Foreskin fibroblast (primary cell): ENCODE measurements at places on chromosomes 11 and 22.

DNA sequence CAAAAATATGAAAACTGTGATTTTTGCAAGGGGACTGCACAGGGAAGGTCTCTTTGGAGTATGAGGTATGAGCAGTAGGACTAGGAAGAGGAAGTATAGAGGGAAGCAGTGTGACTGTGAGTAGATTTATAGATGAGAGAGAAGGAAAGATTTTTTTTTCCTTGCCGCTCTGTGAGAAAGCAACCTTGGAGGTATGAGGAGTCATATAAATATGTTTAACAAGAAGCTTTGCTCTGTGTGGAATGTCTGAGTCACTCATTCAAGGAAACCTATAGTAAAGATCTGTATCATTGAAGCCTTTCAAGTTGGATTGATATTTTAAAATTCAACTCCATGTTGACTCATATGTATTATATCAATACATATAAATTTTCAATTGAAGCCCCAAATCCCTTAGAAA, 26.2 kb downstream of the DNHD1 start:
- peak; percentile 60 for DNase-seq

- DNase-seq, result no peak
Measured at GRCh38 chr22:29206372-29207242, 911 bp downstream of the EMID1 start.

GRCh38 chr11:42974510-42975179, 337.2 kb upstream of the API5 start:
- DNase-seq, result no peak

DNA sequence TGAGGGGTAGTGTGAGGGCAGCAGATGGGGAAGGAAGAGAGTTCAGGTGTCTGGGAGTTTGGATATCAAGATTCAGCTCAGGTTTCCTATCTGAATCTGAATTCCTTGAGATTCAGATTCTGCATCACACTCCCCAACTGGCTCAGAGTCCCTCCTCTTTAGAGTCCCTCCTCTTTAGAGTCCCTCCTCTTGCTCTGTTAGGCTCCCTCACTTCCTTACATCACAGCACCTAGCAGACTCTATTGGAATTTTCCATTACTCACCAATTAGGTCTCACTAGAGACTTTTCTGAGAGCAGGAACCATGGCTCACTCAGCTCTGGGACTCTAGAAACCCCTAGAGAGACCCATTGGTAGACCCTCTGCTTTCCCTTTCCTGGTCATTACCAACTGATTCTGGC, 303.4 kb upstream of the SYN3 start:
- DNase-seq, result no peak

DNA sequence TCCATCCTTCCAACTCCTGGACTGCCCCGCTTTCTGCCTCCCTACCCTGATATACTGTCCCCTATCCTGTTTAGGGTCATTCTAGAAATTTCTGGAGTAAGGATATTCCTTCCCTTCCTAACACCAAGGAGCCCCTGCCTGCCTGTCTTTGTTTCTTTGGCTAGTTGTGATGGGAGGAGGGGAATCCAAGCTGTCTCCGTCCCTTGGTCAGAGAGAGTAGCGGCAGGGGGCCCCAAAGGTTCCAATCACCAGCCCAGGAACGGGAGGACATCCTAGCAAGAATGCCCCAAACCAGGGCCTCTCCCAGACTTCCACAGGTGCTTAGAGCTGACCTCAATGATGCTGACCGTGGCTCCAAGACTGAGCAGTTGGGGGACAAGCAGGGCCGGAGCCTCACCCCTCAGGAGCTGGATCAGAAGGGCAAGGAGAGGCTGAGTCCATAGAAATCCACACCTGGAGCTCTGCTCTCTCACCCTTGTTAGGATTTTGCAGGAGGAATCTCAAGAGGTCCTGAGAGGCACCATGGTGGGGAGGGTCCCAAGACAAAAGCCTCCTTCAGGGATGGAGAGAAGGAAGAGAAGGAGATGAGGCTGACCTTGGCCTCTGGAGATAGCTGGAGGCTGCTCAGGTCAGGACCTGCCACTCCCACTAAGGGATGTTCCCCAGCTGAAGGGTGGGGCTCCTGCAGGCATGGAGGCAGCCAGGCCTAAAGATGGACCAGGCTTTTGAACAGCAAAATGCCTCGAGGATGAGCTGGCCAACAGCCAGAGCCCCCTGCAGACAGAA, 13.6 kb downstream of the SLC22A12 start:
- DNase-seq, result no peak

GRCh38 chr11:19087658-19088057, 27.1 kb upstream of the MRGPRX2 start:
- peak; percentile 59 for DNase-seq

- DNase-seq, result no peak
Measured at GRCh38 chr11:72965672-72966071, 151.5 kb downstream of the ATG16L2 start.

DNA sequence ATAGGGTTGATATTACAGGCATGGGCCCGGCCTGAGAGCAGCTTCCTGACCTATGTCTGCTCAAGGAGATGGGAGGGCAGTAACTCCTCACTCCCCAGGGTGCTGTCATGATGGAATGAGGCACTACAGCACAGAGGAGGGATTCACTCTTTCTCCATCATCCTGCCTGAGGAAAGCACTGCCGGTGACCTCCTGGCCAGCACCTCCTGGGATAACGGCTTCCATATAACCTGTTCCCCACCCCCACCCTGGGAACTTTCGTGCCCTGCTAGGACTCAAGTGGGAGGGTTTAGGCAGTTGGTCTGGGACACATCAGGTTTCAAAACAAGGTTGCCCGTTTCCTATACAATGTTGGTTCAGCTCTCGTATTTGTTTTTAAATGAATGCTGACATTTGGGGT, 42.7 kb upstream of the MN1 start:
- DNase-seq, result no peak

DNA sequence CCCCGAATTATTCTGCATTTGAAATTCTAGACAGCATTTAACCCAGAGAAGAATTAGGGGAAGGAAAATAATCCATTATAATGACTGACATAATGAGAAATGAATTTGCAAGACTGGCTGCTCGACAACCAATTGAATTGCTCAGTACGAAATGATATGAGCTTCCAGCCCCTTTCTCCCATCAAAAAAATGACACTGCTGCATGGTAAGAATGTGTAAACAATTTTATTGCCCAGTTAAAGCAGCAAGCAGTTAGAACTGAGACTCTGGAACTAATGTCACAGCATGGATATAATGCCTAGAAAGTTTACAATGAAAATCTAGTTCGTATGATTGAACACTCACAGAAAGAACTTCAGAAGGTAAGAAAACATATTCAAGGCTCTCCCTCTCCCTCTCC, 24.7 kb upstream of the PCF11 start:
- DNase-seq, result no peak

DNA sequence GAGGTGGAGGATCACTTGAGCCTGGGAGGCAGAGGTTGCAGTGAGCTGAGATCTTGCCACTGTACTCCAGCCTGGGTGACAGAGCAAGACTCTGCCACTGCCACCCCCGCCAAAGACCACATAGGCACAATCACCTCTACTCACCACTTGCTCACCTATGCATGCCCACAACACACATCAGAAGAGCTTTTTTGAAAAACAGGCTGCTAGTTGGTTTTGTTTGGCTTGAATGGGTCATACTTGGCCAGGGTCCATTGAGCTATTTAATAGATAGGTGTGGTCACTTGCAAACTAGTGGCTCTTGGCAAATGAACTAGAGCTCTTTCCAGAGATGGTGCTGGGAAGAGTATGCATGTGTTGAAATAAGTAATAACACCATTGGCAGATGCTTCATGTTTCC, 80.1 kb downstream of the EMSY start:
- peak; percentile 56 for DNase-seq

DNA sequence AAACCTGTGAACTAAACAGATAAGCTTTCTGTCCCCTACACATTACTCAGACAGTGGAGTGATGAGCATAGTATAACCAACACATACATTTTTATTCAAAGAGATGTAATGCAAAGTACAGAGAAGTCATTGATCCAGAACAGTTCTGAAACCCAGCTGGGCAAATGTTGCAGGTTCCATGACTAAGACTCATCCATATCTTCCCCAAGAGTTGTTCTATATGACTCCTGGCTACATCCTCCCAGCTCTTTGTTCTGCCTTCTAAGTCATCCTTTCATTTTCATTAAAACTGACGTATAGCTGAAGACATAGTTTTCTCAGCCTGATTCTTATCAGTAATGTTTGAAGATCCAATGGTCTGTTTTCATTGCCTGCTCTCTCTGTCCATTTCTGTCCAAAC, 47.3 kb downstream of the PLAAT5 start:
- DNase-seq, result no peak

DNA sequence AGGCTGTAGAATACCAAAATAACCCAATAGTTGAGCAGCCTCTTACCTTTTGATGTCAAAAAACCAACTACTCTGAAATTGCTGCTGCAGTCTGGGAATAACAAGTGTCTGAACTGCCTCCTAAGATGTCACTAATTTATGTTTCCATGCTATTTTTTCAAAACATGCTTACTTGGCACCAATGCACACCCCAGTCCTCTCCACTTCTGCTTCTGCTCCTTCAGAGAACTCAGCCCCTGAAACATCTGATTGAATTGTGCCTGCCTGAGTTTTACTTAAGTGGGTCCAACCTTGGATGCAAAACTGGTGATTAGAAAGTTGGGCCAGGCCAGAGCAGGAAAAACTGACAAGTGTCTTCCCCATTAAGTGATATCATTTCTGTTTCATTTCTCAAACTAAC, 24.6 kb upstream of the TMEM218 start:
- DNase-seq, result no peak

DNA sequence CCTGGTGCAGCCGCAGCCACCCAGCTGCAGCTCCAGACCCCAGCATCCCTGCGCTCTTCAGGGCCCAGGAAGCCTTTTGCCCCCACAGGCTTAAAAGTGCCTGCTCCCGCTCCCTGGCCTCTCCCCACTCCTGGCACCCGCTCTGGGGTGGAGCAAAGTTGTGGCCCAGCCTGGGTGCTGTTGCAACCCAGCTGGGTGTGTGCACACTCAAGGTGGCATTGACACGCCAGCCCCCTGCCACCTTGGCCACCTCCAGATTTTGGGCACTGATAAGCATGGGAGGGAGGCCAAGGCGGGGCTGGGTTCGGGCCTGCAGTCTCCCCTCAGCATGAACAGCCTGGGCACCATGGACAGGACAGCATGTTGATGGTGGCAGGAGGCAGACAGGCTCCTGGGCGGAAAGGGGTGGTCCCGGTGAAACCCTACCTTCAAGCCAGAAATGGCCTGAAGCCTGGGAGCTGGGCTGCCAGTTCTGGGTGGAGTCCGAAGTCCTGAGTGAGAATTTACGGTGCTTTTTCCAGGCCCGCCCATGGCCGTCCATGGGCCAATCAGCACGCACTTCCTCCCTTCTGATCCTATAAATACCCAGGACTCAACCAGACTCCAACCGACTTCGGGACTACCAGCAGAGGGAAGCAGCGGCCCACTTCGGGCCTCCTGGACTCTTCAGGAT, 23.6 kb upstream of the RNASEH2C start:
- DNase-seq, result peak; percentile 23

DNA sequence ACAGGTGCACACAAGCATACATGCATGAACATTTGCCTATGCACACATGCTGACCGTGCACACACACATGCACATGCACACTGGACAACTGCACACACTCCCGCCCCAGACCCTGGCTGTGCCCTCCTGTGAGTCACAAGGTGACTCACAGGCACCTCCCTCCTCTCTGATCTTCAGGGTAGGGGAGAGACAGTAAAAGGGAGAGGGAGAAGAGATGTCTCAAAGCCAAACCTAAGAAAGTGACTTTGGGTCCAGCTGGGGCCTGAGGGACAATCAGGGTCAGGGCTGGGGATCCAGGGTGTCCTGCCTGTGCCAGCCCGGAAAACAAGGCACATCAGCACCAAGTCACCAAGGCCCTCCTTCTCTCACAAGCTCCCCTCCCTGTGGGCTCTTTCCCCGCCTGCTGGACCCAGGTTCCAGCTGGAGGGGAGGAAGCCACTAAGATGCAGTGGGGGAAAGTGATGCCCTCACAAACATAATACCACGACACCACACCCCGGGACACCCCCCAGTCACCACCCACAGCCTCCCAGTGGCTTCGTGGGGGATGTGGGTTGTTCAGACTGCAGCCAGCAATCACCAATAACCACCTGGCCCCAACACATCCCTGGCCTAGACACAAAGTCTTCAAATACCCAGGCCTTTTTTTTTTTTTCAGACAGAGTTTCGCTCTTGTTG, 39.3 kb downstream of the PDGFB start:
- peak; percentile 69 for DNase-seq

- DNase-seq, result peak; percentile 98
Measured at GRCh38 chr11:62855571-62856332, 16.4 kb upstream of the WDR74 start.

DNA sequence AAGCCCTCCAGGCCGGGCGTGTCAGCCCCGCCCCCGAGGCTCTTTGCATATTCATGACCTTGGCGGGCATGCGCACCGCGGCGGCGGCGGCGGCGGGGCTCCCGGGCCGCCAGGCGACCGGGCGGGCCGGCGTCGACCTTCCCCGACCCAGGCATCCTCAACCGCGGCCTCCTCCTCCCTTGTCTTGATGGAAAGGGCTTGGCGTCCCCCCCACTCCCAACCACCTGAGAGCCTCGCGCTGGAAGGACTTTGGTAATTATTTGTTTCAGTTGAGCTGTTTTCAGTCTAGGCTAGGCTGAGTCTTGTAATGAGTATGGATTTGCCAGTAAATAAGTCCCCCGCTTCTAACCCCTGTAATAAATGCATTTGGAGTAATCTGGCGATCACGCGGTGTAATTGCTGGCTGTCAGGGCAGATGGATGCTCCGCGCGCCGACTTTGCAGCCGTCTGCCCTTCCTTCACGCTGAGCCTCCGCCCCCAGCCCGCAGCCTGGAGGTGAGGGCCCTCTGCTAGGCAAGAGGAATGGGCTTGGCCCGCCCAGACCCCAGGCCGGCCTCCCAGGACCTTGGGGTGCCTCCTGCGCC, 25.2 kb downstream of the FLRT1 start:
- peak; percentile 16 for DNase-seq

GRCh38 chr11:24145411-24145810, 351.4 kb upstream of the LUZP2 start:
- DNase-seq, result no peak

- DNase-seq, result no peak
Measured at GRCh38 chr22:42717197-42717928, 3.3 kb downstream of the A4GALT start.

GRCh38 chr22:46355369-46355995, 20.0 kb downstream of the TRMU start:
- DNase-seq, result peak; percentile 32

GRCh38 chr11:116610190-116610589, 162.6 kb downstream of the BUD13 start:
- DNase-seq, result no peak

DNA sequence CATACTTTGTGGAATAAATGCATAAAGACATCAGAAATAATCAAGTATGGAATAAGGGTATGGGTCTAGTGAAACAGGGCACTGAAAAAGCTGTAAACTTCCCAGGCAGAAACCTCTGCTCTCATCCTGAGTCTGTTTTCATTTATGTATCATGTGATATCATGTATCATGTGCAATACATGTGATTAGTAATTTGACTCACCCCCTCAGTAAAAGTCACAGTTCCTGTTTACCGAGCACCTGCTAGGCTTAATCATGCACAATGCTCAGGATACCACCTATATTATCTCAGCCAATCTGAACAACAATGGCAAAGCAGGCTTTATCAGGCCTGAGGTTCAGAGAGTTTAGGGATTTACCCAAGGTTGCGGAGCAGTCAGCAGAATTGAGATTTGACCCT, 250.6 kb upstream of the TENM4 start:
- no peak for DNase-seq
